Activated naive CD8-positive, alpha-beta T cell treated with anti-CD3 and anti-CD28 coated beads, Interleukin-2, amount 50 U/mL, for 16 hours (primary cell): ENCODE measurements at places on chromosomes 4 and X.
A peak's percentile ranks its signal among the peaks of the same experiment; 100 is the strongest.

- no peak for DNase-seq
These were observed 117.3 kb downstream of the SYNPO2 start for GRCh38 chr4:119005928-119006460.

DNA sequence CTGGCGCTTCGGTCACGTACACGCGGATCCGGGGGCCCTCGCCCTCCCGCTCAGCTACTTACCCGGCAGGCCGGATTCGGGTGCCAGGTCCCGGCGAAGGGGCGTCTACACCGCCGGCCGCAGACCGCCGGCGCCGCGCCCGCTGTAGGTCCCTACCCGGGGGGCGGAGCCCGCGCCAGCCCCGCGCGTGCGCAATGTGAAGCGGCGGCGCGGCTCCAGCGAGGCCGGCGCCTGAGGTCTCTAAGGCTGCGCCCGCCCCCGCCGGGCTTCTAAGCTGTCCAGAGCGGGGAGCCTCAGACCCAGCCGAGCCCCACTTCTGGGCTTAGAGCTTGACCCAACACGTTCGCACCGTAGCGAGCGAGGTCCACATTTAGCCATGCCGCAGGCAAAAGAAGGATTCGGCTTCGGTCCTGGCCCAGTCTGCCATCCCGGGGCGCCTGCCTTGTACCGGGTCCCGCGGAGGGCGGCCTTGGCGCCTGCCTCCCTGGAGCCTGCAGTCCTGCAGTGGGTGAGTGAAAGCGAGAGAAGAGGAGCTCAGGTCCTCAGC is at the start of gene ZNF518B:
ZNF518B (minus strand) TSS at position 172 of the 547 bp plus-strand sequence. CDS start 11,098 bp downstream, outside the sequence.
- DNase-seq, result peak; percentile 54

- DNase-seq, result no peak
These were observed 214.5 kb upstream of the GIMD1 start for GRCh38 chr4:106583108-106583507.

- no peak for DNase-seq
These were observed 202.7 kb downstream of the DCLK2 start for GRCh38 chr4:150280975-150281374.

DNA sequence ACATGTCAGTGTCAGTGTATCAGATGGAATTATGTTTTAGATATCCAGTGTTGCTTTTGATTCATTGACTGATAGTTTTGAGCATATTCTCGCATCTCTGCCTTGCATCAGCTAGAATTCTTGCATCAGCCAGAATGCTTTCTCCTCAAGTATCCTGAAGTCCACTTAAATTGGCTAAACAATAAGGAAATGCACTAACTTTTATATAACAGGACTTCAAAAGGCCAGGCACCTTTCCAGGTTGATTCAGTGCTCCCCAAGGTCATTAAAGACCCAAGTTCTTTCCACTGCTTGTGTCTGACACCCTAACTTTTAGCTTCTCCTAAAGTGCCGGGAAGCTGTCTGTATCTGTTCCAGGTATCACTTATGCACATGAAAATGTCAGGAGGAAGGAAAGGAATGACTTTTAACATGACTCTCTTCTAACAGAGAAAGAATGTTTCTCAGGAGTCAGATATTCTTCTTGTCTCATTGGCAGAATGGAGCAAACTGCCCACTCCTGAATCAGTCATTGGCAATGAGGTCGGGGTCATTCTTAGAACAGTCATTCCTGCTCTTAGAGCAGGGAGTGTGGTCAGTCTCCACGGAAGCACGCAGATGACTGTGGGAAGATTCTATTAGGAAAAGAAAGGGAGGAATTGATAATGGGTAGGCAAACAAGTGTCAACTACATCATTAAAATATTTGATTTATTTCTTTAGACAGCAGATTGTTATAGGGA is 92.9 kb upstream of the TLL1 start:
- no peak for DNase-seq

DNA sequence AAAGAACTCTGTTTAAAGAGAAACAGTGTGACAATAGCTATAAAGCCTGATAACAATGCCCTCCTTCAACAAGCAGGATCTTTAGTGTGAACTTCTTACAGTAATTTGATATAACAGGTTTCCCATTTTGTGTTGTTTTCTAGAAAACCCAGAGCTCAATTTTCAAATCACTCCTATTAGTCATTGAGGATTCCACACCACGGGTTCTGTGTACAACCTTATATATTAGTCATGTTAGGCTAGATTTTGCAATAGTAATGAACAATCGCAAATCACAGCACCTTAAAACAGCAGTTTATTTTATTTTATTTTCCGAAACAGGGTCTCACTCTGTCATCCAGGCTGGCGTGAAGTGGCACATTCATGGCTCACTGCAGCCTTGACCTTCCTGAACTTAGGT is 1020.9 kb upstream of the INTU start:
- no peak for DNase-seq

DNA sequence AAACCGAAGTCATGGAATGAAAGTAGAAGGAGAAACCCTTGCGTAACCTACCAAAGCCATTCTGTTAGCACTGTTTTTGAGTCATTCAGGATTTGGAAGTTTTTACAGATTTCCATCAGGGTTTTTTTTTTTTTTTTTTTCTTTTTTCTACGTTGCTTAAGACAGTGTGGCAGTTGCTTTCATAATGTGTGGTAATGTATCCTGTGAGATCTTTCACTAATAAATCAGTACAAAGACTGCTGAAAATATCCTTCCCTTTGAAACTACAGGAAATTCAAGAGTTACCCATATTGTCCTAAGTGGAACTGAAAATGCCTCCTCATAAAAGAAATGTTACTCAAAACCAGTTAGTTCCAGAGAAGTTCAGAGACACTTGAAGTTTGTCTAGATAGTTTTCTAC is 137.8 kb downstream of the RAPGEF2 start:
- no peak for DNase-seq

- no peak for DNase-seq
These were observed 14.5 kb downstream of the CDS1 start for GRCh38 chr4:84597450-84597849.

DNA sequence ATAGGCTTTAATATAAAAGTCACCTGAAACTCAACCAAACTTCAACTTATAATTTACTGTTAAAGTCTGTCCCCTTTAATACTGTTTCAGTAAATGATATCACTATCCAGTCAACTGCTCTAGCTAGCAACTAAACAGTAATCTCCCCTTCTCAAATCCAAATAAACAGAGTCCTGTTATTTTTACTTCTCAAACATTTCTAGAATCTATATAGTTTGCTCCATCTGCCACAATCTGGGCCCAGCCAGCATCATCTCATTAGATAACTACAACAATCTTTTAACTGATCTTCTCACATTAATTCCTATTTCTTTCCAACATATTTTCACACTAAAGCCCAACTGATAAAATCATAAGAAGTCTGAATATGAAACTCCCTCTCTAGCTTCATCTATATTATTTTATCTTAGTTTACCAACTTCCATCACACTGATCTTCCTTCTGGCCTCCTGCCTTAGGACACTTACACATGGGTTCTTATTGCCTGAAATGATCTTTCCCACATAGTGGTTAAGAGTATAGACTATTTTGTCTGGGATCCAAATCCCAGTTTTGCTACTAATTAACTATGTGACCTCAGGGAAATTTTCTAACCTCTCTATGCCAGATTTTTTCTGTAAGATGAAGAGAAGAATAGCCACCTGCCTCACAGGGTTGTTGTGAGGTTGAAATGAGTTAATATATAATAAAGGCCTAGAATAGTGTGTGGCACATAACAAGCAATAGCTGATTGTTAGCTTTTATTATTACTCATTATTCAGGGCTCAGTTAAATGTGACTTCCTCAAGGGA is 18.6 kb downstream of the TBCK start:
- no peak for DNase-seq

GRCh38 chrX:136662104-136662503 is 14.1 kb downstream of the CD40LG start:
- DNase-seq, result no peak

- no peak for DNase-seq
These were observed 16.0 kb downstream of the MCF2 start for GRCh38 chrX:139691843-139692505.

- no peak for DNase-seq
These were observed 6.9 kb upstream of the HELT start for GRCh38 chr4:185011408-185011807.

GRCh38 chr4:167428156-167428555 is 193.9 kb upstream of the SPOCK3 start:
- no peak for DNase-seq

GRCh38 chr4:86014599-86014998 is 345.3 kb downstream of the MAPK10 start:
- no peak for DNase-seq

- no peak for DNase-seq
These were observed 129.2 kb upstream of the WDR1 start for GRCh38 chr4:10245751-10246150.

GRCh38 chrX:40148385-40149285 is 50.9 kb upstream of the BCOR start:
- DNase-seq, result no peak

GRCh38 chrX:19566359-19567222 is 51.3 kb upstream of the MAP3K15 start:
- DNase-seq, result no peak

DNA sequence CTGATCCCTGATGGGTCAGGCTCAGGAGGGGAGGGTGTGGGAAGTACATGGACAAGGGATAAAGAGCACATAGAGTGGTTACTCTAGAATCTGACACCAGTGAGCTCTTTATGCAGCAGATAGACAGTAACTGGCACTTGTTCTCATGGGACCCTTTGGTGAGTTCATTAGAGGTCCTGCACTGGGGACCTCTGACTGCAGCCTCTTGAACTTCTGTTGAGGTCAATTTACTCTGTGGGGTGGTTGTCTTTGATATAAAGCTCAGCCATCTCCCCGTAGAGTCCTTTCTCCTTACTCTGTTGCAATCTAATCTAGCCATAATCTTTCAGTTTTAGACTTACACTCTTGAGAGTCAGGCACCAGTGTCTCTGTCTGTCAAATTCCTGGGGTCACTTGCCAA is 222.4 kb downstream of the GPAT3 start:
- no peak for DNase-seq

GRCh38 chr4:11408233-11408967 is 20.3 kb downstream of the HS3ST1 start:
- DNase-seq, result no peak

- no peak for DNase-seq
These were observed 1469.0 kb downstream of the TECRL start for GRCh38 chr4:62940229-62940628.

- DNase-seq, result no peak
These were observed 62.6 kb downstream of the FAM114A1 start for GRCh38 chr4:38930204-38930603.

DNA sequence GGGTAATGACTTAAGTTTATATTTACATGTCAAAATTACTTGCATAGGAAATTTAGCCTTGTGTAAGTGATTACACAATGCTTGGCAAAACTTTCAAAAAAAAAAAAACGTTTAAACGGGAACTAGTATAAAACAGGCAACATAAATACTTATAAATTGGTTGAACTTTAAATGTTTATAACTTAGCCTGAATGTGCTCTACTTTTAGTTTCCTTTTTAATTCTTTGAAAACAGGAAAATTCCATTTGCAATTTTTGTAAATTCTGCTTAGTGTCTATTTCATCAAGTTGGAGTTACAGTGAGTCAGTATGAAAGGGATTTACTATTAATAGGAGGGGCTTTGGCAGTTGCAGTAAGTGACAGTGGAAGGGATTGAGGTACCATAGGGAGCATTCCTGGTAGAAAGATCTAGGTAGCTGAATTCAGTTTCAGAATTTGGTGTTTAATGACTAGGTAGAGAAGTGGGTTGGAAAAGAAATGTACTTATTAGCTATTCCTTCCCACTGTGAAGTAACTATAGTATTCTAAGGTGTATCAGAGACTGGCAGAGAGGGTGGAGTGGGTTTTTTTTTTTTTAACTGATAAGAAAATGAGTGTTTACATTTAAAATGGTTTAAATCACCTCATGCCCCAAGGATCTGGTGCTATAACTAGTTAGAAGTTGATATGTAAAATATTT is 2.8 kb downstream of the STAG2 start:
- DNase-seq, result no peak

GRCh38 chr4:173448103-173448502 is 49.2 kb upstream of the SCRG1 start:
- DNase-seq, result no peak

- no peak for DNase-seq
These were observed 64.3 kb downstream of the CPZ start for GRCh38 chr4:8656711-8657380.

DNA sequence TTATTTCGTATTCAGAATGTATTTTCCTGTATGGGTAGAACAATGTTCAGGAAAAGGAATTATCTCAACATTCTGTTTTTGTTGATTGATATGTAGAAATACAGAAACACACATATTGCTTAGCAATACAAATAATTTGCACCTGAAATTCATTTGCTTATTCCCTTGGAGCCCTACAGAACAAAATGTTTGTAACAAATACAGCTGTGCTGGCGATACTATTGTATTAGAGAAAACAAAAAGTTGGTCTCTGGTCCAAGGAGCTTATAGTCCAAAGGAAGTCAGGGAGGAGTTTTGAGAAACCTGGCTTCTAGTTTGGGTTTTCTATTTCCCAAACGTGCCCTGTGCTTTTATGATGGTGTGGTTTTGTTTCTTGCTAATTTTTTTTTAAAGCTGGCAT is 37.8 kb upstream of the CAPN6 start:
- no peak for DNase-seq

DNA sequence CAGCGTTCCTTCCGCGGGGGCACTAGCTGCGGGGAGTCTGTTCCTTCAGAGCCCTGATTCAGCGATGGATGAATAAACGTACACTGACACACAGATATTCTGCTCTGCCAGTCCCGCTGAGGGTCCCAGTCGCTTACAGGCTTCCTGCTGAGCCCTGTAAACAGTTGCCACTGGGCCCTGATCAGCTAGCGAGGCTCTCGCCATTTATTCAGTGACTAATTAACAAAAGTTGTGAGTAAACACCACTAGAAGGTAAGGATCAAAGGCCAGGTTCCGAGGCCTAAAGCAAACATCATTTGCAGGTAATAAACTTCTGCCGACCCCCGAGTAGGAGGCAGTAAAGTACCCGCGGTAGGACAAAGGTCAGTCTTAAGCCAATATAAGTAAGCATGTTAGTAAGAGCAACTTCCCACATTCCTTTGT is 442.6 kb upstream of the GALNT7 start:
- DNase-seq, result no peak

DNA sequence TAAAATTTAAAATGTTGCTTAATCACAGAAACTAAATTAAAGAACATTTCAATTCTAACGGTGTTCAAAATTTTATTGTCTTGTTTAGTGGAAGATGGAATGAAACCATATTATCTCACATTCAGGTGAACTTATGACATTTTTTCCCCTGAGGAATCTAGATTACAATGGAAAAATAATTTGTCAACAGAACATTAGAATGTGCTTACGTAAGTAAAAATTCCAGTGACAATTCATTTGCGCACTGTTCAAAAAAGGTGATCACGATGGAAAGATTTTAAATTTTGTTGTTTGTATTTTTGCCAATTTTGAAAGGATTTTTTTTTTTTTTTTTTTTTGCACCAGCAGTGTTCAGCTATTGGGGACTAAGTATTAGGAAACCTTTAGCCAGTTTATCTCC is 23.3 kb upstream of the SORBS2 start:
- DNase-seq, result no peak

DNA sequence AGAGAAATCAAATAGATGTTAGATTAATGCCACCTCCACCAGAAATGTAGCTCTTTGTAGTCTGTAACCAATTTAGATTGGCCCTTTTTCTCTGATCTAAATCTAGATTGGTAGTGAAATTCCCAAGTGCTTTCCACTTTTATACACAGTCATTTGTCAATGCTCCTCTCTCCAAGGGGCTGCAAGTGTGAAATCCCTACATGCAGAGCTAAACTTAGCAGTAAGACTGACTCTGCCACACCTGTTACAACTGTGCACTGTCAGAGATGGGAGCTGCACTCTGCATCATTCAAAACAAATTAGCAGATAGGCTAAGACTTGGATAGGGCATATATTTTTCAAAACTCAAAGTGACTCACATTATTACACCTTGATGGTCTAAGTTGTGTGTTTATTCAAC is 9.1 kb downstream of the SERTM2 start:
- DNase-seq, result no peak

- no peak for DNase-seq
These were observed 71.1 kb downstream of the DCLK2 start for GRCh38 chr4:150149381-150149780.
